Esophagus squamous epithelium (tissue), 5 donors: ENCODE measurements at places on chromosomes 11 and 22.
A peak's percentile ranks its signal among the peaks of the same experiment; 100 is the strongest.

- H3K36me3 ChIP-seq: no peaks in the 10 kb centered on the region
- no peak overlapping the region for H3K27ac ChIP-seq
- H3K27me3 ChIP-seq: no peaks in the 10 kb centered on the region
Measured at GRCh38 chr11:9099617-9100016, 8.2 kb upstream of the SCUBE2 start.

DNA sequence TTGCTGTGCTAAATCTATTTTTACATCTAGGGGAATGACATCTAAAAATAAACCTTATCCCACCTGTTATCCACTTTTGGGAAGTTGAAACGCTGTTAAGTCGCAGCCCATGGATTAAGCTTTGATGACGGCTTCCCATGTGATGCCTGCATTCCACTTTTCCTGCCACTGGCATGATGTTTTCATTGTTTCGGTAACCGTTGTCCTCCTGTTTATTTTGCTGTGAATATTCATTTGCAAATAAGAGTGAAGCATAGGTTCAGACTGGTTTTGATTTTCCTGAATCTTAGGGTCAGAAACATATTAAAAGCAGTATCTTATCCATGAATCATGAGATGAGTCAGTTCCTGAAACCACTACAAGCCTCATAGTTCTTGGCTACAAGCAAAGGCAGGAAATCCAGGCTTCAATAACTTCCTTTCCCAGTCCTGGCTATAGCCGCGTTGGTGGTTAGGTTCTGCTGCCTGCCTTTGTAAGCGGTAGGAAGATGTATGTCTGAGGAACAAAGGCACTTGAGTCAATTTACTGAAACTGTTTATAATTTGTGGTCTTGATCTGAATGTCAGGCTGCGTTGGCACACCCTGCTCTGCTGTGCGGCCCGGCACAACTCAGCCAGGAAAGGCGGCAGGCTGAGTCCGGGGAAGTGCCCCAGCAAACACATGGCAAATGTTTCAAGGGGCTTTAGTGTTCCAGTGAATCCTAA lies 19.4 kb downstream of the TEAD1 start:
- no peak for DNase-seq
- peak overlapping the region; percentile 89 for H3K27ac ChIP-seq
- peak overlapping the region; percentile 30 for H3K4me3 ChIP-seq

GRCh38 chr11:133955081-133955891 lies 1.5 kb downstream of the IGSF9B start:
- H3K4me3 ChIP-seq: peak overlapping the region; percentile 56
- H3K36me3 ChIP-seq: no peaks in the 10 kb centered on the region
- H3K27ac ChIP-seq: peak overlapping the region; percentile 88
- DNase-seq: no peak
- H3K27me3 ChIP-seq: peaks cover 6% of the 10 kb centered on the region
- H3K4me1 ChIP-seq: peaks cover 38% of the 10 kb centered on the region

- no peak overlapping the region for H3K4me3 ChIP-seq
- H3K27ac ChIP-seq: no peak overlapping the region
- H3K36me3 ChIP-seq: no peaks in the 10 kb centered on the region
- no peak for DNase-seq
- no peaks in the 10 kb centered on the region for H3K4me1 ChIP-seq
- no peaks in the 10 kb centered on the region for H3K27me3 ChIP-seq
Measured at GRCh38 chr11:106369224-106369623, 291.8 kb downstream of the AASDHPPT start.

DNA sequence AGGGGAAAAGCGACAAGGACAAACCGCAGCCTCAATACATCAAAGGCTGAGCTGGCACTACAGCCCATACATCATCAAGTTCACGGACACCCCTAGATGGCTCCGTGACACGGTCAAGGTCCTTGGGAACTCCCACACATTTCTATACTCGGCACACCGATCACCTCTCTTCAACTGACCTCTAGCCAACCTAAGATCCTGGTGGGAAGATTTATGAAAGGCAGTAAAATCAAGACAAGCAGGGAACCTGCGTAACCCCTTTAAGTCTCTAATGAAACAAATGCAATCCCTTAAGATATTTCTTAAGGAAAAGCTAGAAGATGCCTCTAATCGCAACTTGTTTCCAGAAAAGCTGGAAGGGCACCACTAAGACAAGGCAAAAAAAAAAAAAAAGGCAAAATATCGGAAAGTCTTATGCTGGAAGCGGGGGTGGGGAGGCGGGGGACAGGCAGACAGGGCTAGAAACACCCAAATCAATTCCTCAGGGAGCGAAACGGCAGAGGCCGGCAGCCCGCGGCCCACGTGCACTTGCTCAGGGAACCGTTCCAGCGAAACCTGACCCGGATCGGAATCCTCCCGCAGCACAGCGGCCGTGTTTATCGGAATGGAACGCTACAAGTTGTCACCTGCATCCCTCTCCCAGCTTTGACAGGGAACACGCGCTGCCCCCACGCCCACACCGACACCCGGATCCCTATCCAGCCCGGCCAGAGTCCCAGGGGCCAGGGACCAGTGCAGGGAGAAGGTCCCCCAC lies 1.4 kb downstream of the ARHGAP20 start:
- H3K27me3 ChIP-seq: no peaks in the 10 kb centered on the region
- H3K27ac ChIP-seq: peak overlapping the region; percentile 72
- no peaks in the 10 kb centered on the region for H3K4me1 ChIP-seq
- H3K4me3 ChIP-seq: peak overlapping the region; percentile 65

- no peaks in the 10 kb centered on the region for H3K36me3 ChIP-seq
- no peak for DNase-seq
- H3K27ac ChIP-seq: no peak overlapping the region
- no peaks in the 10 kb centered on the region for H3K27me3 ChIP-seq
- no peak overlapping the region for H3K4me3 ChIP-seq
Measured at GRCh38 chr22:48844056-48844675, 983.5 kb downstream of the BRD1 start.
